Muscle of leg (tissue), 16 donors: ENCODE measurements at places on chromosomes 2 and 18. TPM values are rescaled to one million over a fixed set of nuclear protein-coding genes. Genes with fewer than 3 reads are reported as not detected.
A peak's percentile ranks its signal among the peaks of the same experiment; 100 is the strongest.

DNA sequence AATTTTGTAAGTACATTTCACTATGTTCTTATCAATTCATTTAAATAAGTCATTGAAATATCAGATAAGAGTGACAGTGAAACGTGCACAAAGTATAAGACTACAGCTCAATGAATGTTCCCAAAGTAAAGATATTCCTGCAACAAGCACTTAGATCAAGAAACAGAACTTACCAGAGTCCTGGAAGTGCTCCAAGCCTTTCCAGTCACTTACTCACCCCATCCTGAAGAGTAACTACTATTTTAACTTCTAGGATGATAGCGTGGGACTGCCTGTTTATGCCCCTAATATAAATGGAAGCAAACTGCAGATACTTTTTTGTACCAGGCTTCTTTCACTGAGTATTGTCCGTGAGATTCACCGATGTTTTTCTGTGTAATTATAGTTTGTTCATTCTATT lies 768.9 kb downstream of the SLC4A3 start:
- peak; percentile 38 for DNase-seq

DNA sequence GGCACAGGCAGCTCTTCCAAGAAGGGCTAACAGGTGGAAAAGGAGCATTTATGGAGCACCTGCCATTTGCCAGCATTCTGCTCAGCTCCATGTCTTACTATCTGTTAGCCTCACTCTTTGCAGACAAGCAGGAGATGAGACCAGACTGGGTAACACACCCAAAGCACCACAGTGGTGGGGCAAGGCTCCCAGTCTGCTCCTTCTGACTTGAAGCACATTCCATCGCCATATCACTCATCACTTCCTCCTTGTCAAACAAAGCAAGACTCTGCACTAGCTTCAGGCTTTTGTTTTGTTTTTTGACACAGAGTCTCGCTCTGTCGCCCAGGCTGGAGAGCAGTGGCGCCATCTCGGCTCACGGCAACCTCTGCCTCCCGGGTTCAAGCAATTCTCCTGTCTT lies 182.8 kb downstream of the MGAT5 start:
- DNase-seq = no peak

DNA sequence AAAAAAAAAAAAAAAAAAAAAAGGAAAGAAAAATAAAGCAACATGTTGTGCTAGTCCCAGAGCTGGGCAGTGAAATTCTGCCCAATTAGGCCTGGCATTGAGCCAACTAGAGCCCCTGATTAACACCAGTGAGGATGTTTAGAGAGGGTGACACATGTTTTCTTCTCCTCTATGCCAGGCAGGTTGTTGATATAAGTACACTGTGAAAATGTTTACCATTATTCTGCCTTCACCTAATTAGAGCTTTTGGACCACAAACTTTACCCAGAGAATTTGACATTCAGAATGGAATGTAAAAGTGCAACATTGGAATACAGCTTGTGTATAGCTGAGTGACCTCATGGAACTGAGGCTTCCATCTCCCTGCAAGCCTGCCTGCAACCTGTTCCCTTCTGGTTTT lies 95.9 kb upstream of the MSH2 start:
- DNase-seq = no peak

DNA sequence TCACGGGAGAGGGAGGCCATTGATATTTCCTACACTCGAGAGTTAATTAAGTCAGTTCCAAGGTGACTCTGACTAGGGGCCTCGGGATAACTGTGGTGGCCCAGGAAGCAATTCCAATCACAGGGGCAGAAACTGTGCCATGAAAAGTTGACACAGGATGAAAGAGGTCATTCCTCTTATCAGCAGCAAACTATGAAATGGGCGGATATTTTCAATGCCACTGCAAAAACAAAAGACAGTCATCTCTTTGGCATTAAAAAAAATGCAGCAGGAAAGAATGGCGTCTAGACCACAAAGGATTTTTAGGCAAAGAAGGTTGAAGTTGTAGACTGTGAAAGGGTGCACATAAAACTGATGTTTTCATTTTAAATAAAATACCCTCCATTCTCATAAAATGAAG lies 50.0 kb downstream of the TGIF1 start:
- DNase-seq = no peak

DNA sequence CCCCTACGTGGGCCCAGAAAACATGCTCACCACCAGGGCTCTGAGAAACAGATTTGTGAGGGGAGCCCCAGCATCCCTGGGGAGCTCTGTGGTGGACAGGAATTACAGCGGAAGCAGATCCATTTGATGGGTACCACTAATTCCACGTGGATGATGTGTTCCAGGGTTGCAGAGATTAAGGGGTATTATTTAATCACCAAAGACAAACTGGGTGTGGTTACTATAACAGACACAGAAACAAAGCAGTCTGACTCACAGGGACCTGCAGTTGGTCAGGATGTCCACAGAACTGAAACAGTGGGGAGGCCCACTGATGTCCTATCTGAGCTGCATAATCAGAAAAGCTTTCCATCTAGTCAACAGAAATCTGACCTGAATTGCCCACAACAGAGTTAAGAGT lies 65.8 kb downstream of the PSMG2 start:
- DNase-seq = no peak

- no peak for DNase-seq
Measured at GRCh38 chr2:105188343-105188742, 53.2 kb upstream of the GPR45 start.

- DNase-seq = no peak
Measured at GRCh38 chr2:22694856-22695255, 690.1 kb upstream of the KLHL29 start.

DNA sequence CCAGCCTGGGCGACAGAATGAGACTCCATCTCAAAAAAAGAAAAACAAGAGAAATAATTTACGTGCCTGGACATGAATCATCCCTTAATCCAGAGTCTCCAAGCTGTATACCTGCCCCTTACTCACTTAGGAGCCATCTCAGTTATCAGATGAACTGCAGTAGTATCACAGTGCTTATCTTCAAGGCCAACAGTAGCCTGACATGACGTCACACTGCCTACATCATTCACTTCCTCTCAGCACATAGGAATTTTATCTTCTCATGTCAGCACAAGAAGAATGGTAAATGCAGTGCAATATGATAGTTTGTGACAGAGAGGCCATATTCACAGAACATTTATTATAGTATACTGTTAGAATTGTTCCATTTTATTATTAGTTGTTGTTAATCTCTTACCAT lies 216.6 kb downstream of the SS18 start:
- DNase-seq = no peak

GRCh38 chr2:200104015-200104414 lies 148.6 kb downstream of the MAIP1 start:
- no peak for DNase-seq

GRCh38 chr2:206543073-206543472 lies 99.2 kb upstream of the FAM237A start:
- DNase-seq = no peak

DNA sequence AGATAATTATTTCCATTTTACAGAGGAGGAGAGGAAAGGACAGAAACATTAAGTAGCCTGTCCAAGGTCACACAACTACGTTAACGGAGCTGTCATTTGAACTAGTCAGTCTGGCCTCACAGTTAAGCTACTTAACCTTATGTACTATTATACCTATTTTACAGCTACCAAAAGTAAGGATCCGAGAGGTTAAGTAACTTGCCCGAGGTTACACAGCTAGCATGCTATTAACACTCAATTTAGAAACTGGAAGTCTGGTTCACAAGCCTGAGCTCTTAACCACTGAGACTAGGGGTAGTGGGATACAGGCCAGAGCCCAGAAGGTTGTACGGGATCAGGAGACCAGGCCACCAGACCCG lies 476 bp downstream of the GLB1L start:
- DNase-seq = no peak

GRCh38 chr2:225763711-225764110 lies 364.2 kb downstream of the NYAP2 start:
- no peak for DNase-seq

DNA sequence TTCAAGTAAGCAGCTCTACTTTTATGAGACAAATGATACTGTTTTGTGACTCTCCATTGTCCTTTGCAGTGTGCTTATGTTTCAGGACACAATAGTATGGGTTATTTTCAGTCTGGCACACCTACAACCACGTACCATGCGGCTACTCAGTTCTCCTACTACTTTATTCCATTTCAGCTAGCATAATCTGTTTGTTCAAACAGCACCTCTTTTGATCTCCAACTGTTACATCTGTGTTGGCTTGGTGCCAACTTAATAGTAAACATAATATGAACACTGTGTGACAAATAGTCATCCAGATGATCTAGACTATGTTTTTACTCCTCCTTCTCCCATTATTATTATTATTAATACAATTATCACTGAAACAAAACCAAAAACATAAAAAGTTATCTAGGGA lies 40.5 kb downstream of the MYO3B start:
- DNase-seq = peak; percentile 19

- DNase-seq = peak; percentile 7
Measured at GRCh38 chr2:48914477-48915089, 159.1 kb upstream of the LHCGR start.

GRCh38 chr2:59881218-59881617 lies 672.2 kb downstream of the BCL11A start:
- no peak for DNase-seq

SOWAHC gene
- total RNA-seq = 5.4 TPM

PDE6D gene
- total RNA-seq = 20.3 TPM

COX7A2L gene
- 155 TPM for total RNA-seq

NYAP2 gene
- 0.40 TPM for total RNA-seq

RAB12 gene
- 41.9 TPM for total RNA-seq

PRKAG3 gene
- 19.3 TPM for total RNA-seq

CCDC85A gene
- total RNA-seq = 5.5 TPM

BIN1 gene
- total RNA-seq = 725 TPM

TLX2 gene
- not detected for total RNA-seq

SLC5A7 gene
- total RNA-seq = 0.22 TPM

GLI2 gene
- total RNA-seq = 6.2 TPM

MSTN gene
- 26.2 TPM for total RNA-seq

TNFRSF11A gene
- 2.0 TPM for total RNA-seq
